ENCODE measurements at places on chromosomes 1 and 21. TPM values are rescaled to one million over a fixed set of nuclear protein-coding genes. Genes with fewer than 3 reads are reported as not detected.

GRCh38 chr1:37148663-37149062 is 114.3 kb upstream of the GRIK3 start:
- no peaks in the 10 kb centered on the region for H3K27me3 ChIP-seq
- no peak overlapping the region for H3K4me3 ChIP-seq
- H3K4me1 ChIP-seq = no peaks in the 10 kb centered on the region
- H3K27ac ChIP-seq = no peak overlapping the region
- H3K36me3 ChIP-seq = no peaks in the 10 kb centered on the region
- no peak for DNase-seq

GRCh38 chr1:30692201-30692947 is 31.0 kb downstream of the MATN1 start:
- no peak for DNase-seq
- no peak overlapping the region for H3K27ac ChIP-seq
- no peak overlapping the region for H3K4me3 ChIP-seq

DNA sequence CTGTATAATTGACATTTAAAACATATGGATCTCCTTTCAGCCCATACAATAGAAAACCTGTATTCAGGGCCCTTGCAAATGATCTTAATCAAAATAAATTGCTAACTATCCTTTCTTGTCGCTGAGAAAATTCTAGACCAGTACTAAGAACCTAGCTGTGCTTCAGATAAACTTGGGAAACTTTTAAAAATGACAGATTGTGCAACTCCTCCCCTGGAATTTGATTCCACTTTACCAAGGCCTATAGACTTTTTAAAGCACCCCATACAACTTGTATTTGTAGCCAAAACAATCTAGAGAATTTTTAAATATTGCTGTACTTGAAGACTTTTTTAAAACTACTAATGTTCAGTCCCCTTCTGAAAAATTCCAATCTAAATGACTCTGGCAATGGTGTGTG is 51.6 kb downstream of the ZNF644 start:
- H3K27me3 ChIP-seq = no peaks in the 10 kb centered on the region
- H3K27ac ChIP-seq = no peak overlapping the region
- DNase-seq = no peak
- H3K4me1 ChIP-seq = no peaks in the 10 kb centered on the region

DNA sequence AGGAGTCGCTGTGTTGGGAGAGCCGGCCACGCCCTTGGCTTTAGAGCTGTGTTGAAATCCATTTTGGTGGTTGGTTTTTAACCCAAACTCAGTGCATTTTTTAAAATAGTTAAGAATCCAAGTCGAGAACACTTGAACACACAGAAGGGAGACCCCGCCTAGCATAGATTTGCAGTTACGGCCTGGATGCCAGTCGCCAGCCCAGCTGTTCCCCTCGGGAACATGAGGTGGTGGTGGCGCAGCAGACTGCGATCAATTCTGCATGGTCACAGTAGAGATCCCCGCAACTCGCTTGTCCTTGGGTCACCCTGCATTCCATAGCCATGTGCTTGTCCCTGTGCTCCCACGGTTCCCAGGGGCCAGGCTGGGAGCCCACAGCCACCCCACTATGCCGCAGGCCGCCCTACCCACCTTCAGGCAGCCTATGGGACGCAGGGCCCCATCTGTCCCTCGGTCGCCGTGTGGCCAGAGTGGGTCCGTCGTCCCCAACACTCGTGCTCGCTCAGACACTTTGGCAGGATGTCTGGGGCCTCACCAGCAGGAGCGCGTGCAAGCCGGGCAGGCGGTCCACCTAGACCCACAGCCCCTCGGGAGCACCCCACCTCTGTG is 4.7 kb downstream of the C1orf35 start:
- no peak for DNase-seq
- H3K27ac ChIP-seq = no peak overlapping the region

DNA sequence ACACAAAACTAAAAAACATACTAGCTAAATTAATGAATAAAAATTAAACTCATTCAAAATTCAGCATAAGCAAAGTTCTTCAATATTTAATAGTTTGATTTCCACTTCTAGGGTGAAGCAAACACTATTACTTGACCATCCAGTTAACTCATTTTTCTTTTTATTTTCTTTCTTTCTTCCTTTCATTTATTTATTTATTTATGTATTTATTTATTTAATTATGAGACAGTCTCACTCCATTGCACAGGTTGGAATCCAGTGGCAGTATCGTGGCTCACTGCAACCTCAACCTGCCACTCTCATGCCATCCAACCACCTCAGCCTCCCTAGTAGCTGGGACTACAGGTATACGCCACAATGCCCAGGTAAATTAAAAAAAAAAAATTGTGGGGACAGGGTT is 2069.5 kb downstream of the NCAM2 start:
- no peak overlapping the region for H3K27ac ChIP-seq
- no peaks in the 10 kb centered on the region for H3K36me3 ChIP-seq
- no peaks in the 10 kb centered on the region for H3K27me3 ChIP-seq
- no peaks in the 10 kb centered on the region for H3K4me1 ChIP-seq
- DNase-seq = no peak

DNA sequence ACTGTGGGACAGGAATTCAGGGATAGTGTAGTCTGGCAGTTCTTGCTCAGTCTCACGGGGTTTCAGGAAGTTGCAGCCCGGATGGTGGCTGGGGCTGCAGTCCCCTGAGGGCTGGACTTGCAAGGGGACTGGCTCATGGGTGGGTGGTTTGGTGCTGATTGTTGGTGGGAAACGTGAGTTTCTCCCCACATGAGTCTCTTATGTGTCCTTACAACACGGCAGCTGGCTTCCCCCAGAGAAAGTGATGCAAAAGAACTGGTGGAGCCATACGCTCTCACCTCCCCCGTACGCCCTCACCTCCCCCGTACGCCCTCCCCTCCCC is 64.9 kb downstream of the EVA1C start:
- H3K27ac ChIP-seq = no peak overlapping the region
- H3K4me3 ChIP-seq = no peak overlapping the region
- no peak for DNase-seq
- H3K4me1 ChIP-seq = peaks cover 4% of the 10 kb centered on the region

- H3K4me3 ChIP-seq = no peak overlapping the region
- DNase-seq = no peak
- H3K27me3 ChIP-seq = no peaks in the 10 kb centered on the region
Measured at GRCh38 chr1:206558794-206559671, 51.7 kb downstream of the RASSF5 start.

DNA sequence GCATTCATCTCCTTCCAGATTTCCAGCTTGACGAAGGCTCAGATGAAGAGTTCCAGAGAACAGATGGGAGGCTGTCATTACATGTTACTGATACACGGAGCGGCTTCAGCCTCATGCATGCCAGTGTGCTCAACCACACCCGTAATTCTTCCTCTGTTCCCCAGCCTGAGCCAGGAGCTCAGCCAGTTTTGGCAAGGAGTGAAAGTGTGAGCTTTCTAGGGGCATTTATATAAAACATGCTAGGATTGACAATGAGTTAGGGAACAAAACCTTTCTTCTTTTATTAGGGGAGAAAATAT is 290.4 kb upstream of the PLXNA2 start:
- no peaks in the 10 kb centered on the region for H3K36me3 ChIP-seq
- H3K27ac ChIP-seq = no peak overlapping the region
- no peak for DNase-seq
- H3K27me3 ChIP-seq = peaks cover 2% of the 10 kb centered on the region
- no peaks in the 10 kb centered on the region for H3K4me1 ChIP-seq

- no peak overlapping the region for H3K4me3 ChIP-seq
- no peaks in the 10 kb centered on the region for H3K27me3 ChIP-seq
- no peak for DNase-seq
- no peak overlapping the region for H3K27ac ChIP-seq
- H3K36me3 ChIP-seq = peaks cover 2% of the 10 kb centered on the region
- H3K4me1 ChIP-seq = peaks cover 33% of the 10 kb centered on the region
Measured at GRCh38 chr21:44305691-44306090, 5.8 kb downstream of the PFKL start.

The CELA3A gene
- total RNA-seq = not detected

The ELAPOR1 gene
- total RNA-seq = 0.75 TPM

The VAMP4 gene
- 4.9 TPM for total RNA-seq
